ENCODE measurements at places on chromosomes 16 and 17.

DNA sequence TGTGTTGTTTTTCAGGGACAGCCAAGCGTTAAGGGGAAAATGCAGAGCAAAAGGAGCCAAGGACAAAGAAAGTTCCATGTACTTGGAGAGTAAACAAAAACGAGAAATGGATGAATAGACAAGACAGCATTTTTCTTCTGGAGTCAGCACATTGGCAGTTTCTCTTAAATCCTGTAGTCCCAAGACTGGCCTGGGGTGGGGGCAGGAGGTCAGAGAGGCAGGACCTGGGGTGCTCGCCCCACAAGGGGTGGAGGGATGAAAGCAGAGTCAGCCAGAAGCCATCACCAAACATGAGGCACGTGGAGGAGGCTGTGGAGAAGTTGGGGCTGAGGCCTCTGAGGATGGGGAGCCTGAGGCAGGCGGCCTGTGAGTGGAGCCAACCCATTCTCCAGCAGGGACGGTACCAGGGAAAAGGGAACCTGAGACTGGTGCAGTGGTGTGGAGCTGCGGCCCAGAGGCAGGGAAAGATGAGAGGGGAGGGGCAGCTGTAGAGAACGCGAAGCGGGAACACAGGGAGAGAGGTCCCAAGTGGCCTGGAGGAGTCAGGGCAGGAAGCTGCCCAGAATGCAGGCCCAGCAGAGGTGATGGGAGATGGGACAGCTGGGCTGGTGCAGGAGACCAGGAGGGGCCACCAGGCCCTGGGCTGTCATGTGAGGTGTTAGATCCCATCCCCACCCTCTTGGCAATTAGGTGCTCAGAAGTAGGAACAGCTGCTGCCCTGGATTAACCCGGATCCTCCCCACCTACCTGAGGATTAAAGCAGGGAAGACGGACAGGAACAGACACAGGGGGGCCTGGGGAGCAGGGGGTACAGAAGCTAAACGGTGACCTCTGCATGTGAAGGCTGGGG lies 3.3 kb downstream of the TLCD3B start:
- no peak for DNase-seq

- no peak for DNase-seq
Observed at GRCh38 chr17:50270435-50271362, 3.6 kb upstream of the TMEM92 start.

DNA sequence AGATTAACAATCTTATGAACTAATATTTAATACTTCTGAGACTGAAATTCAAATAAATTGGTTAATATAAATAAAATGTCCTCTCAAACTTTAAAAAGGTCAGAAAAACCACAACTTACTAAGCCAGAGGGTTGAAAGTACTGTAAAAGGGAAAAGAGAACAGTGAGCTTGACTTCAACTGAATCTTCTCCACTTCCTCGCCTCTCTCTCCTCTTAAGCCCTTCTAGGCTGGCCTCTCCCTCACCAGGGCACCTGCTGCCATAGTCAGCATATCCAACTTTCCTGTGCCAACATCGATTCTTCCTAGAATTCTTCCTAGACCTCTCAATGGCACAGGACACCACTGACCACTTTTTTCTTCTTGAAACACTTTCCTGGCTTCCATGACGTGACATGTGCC lies 19.4 kb downstream of the GNA13 start:
- DNase-seq = no peak

DNA sequence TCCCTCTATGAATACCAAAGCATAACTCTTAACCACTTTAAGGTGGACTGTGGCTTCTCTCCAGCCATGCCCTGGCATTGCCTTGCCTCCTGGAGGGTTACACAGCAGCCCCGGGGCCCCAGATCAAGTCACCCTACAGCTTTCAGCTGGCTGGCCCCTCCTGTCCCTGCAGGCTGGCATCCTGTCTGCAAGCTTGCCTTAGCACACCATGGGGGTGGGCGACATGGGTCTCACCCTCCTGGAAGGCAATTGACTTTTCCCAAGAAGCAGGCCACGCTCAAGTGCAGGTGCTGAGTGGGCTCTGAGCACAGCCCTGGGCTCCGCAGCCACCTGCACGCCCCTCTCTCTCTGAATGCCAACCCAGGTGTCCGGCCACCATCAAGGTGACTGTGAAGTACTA lies 25.8 kb upstream of the AKTIP start:
- no peak for DNase-seq

GRCh38 chr17:34358631-34359030 lies 2.4 kb downstream of the CCL13 start:
- no peak for DNase-seq
